ENCODE measurements at places on chromosomes 16 and 17.

DNA sequence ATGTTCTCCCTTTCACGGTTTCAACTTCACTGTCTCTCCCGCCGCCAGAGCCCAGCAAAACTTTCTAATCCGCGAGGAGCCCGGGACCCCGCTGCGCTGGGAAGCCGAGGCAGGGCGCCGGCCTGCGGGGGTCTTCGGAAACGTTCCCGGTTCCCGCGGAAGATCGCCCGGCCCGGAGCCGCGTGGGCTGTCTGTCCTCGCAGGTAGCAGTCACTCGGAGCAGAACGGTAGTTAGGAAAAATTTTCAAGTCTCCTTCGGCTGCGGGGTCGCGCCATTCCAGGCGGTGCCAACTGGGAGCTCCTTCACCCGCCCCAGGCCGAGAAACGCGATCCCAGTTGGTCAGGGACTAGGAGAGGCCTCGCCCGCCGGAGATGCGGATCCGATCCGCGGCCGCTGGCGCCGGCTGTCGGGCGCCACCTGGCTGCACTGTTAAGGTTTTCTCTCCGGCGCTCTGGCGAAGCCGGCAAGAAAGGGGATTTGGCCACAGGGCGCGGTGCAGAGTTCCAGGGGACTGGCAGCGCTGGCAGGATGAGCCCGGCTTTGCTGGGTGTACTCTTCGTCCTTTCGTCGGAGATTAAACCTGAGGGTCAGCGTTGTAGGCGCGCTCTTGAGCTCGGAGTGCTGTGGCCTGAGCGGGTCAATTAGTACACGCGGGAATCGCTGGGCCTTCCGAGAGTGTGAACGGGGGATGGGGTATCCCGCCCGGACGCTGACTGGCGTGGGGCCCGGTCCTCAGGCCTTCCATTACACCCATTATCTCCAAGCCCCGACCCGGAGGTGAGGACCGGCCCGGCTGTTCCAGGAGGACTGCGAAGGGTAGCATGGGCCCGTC, 135.4 kb downstream of the KCNJ12 start:
- DNase-seq = peak; percentile 82

- peak; percentile 29 for DNase-seq
Measured at GRCh38 chr17:19753661-19754463, 5.8 kb upstream of the ALDH3A1 start.

DNA sequence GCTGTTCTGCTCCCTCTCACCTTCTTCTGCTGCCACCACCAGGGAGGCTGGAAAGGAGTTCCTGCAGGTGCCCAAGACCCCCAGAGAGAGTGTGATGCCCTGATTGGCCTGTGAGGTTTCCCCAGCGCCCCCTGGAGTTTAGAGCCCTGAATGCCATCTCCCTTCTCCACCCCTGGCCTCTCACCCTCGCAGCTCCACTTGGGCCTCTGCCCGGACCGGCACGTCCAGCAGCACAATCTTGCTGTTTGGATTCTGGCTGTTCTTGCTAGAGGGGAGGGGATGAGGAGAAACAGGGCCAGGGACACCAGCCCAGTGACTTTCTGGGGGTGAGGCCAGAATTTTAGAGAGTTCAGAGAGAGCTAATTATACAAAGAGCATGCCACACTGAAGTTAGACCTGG, 12.5 kb upstream of the FAM171A2 start:
- no peak for DNase-seq

DNA sequence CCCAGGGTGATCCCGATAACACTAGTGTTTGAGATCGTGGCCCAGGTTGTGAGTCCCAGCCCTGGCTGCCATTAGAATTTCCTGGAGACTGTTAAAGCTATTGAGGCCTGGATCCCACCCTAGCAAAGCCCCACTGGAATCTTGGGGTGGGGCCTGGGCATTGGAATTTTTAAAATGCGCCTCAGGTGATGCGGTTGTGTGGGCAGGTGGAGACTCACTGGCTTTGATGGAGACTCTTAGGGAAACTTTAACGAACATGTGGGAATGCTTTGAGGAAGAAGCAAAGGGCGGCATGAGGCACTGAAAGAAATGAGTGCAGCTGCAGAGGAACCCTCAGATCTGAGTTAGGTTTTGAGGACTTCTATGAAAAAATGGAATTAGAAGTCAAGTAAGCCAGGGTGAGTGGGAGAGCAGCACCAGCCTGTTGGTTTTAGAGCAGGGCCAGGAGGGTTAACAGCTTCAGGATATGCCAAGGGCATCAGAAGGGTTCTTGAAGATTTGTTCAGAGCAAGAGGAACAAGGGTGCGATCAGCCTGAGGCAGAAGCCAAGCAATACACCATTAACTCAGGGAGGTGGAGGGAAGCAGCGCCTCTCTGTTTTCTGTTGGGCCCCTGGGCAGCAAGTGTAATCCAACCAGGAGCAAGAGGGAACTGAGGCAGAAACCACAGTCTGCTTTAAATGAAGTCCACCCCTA, 42.5 kb downstream of the KSR1 start:
- DNase-seq = no peak

DNA sequence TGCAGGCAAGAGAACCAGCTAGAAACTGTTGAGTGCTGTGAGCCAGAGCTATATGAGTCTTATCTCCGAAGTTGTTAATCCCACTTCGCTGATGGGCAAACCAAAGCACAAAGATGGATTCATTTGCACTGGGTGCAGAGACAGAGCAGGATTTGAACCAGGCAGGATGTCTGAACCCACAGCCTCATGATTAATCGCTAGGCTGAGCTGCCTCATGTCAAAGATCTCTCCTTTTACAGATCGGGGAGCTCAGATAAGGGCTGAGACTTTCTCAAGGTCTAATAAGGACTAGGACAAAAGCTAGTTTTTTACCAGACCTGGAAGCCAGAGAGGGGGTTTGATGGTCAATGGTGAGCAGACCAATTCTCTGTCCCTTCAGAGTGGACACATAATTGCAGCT, 51.5 kb downstream of the GINS3 start:
- DNase-seq = no peak

DNA sequence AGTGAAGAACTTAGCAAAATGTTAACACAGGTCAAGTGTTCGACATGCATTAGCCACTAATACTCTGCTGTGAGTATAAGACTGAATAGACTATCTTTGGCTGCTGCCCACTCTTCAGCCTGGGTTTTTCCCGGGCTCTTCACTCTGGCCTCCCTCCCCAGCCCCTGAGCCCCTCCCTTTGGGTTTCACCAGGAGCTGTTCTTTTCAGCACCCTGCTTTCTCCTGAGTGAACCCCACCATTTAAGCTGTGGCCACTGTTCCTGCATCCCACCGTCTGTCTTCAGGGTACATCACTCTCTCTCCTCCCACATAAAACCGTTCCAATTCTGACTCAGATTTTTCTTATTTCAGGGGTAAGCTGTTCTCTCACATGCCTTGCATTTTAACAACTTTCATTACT, 92.0 kb upstream of the ASIC2 start:
- DNase-seq = no peak

DNA sequence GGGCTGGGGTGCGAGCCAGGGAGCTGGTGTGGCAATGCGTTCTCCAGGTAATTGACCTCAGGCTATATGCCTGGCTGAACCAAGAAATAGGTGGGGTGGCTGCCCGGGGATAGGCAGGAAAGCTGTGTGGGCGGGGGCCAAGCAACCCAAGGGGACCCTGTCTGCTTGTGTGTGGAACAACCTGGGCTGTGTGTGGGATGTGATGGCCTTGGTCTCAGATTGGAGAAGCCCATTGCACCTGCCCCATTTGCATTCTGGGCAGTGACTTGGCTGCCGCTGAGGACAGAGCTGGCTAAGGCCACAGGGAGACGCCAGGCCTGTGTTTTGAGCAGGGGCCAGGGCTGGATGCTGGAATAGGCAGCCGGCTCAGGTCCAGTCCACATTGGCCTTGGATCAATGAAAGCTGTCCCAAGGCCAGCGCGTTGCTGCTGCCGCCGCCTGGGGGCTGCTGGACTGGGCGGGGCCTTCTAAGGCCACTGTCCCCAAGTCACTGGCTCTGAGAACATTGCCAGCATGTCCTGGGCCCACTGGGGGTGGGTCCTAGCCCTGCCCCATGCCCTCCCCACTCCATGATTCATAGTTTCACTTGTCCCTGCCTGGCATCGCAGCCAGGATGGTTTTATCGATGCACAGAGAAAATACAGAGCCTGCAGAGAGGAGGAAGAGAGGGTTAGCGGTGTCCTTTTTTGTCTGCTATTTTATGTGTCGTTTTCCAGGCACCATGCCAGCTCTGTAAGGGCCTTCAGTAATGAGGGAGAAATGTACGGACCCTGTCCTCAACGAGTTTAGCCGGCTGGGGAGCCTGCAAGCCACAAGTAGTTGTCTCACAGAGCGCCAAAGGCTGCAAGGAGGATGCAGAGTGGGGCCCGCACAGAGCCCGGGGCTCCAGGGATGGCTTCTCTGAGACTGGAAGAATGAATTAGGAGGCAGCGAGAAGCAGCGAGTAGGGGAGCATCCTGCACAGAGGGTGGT, 43.9 kb downstream of the NKD1 start:
- DNase-seq = no peak

DNA sequence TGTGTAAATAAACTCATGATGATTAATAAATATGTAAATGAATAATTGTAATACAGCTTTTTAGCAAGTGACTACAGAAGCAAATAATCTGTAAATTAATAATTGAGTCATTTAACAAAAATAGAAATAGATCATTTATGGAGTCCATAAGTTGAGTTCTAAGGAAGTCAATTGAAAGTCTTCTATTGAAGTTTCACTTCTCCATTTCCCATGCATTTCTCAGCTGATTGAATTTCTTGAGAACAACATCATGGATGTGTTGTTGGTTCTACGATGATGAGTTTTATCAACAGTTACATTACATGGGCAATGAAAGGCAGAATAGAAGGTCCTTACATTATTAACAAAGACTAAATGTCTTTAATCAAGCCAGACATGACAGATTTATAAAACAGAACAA, 290.4 kb downstream of the MAP2K6 start:
- DNase-seq = no peak

DNA sequence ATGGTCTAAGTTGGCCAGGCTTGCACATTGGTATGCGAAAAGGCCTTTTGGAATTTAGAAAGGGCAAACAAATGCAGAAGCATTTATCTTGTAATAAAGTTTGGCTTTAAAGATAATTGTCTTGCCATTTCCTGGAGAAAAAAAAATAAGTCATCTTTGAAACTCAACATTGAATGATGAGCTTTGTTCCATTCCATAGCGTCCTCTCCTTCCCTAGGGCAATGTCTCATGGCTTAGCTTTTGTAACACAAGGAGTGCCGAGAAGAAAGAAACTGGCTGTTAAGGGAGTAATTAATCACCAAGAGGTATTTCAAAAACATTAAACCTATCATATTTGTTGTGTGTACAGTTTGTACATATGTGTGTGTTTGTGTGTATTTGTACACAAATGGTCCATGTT, 372.3 kb downstream of the NPIPA8 start:
- DNase-seq = no peak

GRCh38 chr17:5846001-5846400, 224.2 kb upstream of the WSCD1 start:
- DNase-seq = no peak

DNA sequence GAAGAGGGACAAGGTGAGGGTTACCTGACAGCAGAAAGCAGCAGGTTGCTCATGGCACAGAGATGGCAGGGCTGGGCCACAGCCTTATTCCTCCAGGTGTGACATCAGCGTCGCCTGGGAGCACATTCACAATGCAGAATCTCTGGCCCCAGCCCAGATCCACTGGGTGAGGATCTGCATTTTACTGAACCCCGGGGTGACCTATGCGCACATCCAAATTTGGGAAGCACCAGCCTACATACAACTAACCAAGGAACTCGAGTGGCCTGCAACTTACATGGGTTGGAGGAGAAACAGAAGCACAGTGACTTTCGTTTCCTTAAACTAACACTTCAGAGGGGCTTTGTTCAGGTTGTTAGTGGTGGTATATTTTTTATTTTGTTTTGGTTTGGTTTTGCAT, 17.6 kb downstream of the CPPED1 start:
- DNase-seq = no peak

Data from EL (cell line).